Activated T-cell treated with anti-CD3 and anti-CD28 coated beads for 24 hours (primary cell): ENCODE measurements at places on chromosomes 6 and 20.

DNA sequence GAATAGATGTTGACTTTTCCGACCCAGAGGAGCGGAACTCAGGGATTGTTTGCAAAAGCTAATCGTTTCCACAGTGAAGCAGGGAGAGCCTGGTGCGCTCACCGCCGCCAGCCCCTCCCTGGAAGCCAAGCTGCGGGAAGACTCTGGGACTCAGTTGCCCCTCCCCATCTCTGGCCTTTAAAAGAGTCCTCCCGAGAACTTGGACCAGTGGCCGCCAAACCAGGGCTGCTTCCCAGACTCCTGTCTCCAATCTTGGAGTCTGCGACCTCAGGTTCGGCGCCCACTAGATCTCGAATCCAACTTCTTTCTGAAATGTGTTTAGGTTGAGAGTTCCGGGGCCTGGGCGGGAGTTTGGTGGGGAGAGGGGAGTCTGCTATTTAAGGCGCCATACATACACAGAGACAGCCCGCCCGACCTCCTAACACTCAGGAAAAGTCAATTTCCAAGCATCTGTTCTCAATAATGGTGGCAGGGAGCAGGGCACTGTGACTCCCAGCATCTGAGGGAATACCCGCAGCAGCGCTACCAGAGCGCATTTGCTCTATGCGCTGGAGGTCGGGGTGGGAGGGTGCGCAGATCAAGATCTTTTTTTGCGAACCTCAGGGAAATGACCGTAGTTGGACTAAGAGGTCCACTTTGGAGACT lies 800 bp upstream of the GRIK2 start:
- no peak for DNase-seq

GRCh38 chr6:135707426-135707825 lies 144.1 kb upstream of the PDE7B start:
- DNase-seq, result no peak

- no peak for DNase-seq
These were observed 23.5 kb downstream of the NOL7 start for GRCh38 chr6:13638626-13639025.

GRCh38 chr20:20499439-20499838 lies 131.5 kb downstream of the INSM1 start:
- no peak for DNase-seq

GRCh38 chr20:25544734-25545133 lies 40.6 kb downstream of the NINL start:
- no peak for DNase-seq

DNA sequence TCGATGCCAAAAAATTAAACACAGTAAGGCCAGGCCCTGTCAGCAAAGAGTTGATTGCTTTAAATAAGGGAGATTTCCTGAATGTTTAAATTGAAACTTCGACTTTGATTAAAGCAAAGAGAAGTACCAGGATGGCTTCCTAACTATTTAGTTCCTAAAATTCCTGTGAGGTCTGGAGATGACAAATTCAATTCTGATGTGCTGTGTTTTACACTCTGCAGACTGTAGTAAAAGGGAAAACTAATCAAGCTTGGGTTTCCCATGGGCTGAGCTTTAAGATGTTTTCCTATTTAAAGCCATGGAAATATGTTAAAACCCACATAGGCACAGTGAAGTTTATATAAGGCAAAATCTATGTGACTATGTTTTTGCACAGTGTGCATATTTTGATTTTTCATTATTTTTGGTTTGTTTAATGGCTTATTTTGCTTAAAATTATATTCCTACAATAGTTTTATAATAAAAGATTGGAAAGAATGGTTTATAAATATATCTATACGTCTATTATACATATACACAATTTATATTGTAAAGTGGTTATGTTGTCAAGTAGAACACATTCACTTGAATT lies 198.5 kb upstream of the EYA4 start:
- no peak for DNase-seq

DNA sequence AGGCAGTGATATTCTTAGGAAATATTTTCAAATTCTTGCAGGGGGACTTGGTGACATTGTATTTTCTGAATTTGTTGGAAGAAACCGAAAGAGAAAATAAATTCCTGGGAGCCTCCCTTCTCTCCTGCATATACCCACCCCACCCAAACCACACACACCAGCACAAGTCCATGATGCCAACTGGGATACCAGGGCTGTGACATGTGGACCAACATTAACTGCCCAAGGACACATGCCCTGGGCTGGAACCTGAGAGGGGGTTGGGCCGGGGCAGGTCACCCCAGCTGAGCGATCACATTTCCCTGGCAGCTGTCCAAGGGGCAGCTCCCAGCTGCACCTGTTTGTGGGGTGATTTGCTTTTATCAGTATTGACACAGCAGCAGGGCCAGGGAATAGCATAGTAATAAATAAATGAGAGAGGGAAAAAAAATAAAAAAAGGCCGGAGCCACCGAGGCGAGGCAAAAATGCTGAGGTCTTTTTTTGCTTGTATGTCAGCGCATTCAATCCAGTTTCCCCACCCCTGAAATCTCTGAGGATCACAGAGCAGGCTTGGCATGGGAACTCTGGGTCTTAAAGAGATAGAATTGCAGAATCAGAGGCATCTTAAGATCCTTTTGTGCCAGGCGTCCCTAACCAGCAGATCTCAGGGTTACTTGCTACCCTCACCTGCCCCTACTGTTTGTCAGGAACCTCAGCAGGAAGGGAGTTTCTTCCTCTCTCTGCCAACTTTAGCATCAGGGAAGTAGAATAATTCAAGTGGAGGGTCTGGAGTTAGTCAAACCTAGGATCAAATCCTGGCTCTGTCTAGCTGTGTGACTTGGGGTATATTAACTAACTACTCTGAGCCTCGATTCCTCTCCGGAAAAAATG lies 66.5 kb upstream of the PIM1 start:
- DNase-seq, result no peak

DNA sequence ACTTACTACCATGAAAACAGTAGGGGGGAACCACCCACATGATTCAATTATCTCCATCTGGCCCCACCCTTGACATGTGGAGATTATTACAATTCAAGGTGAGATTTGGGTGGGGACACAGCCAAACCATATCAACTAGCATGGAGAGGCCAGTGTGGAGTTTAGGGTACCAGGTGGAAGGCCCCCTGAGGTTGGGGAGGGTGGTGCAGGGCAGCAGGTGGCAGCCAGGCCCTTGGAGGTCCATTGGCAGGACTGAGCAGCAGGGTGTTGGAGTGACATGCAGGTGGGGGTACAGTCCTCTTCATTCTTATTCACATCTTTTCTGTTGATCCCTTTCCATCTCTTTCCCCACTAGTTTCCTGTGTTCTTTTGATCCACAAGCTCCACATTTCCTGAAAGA lies 42.9 kb downstream of the PHACTR3 start:
- no peak for DNase-seq

DNA sequence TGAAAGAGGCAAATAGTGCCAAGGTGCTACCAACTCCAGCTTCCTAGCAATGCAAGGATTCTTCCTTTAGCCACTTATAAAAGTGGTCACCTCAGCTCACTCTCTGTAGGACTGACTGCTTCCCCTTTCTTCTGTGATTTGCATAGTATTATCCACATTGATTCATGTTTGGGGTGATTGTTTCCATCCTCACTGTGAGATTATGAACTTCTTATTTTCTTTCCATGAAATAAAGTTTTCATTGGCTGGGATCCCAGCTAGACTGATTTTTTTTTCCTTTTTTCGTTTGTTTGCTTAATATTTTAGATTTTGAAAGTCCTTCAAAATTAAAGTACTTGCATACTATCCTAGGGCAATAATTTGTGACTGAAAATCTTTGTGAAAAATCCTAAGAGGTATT lies 50.5 kb downstream of the EYA4 start:
- no peak for DNase-seq

GRCh38 chr6:90131614-90132423 lies 164.8 kb downstream of the BACH2 start:
- DNase-seq, result no peak

GRCh38 chr20:22977047-22977785 lies 57.9 kb upstream of the SSTR4 start:
- DNase-seq, result no peak

- DNase-seq, result no peak
These were observed 235.9 kb upstream of the SUPT3H start for GRCh38 chr6:45613656-45614055.

DNA sequence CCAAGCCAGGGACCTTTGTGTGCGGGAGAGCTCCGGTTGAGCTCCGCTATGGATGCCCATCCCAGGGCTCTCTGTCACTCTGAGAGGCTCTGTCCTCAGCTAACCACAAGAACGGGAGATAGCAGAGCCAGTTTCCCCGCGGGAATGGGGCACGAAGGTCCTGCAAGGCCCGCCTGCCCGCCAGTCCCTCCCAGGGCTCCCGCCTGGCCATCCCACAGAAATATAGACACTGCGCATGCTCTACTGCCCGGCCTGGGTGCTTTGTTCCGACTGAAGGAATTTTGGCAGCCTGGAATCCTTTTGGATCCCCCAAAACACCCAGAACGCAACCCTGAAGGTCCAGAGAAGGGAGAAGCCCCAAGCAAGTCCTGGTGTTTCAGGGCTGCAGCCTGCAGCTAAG lies 8.6 kb upstream of the DEFB110 start:
- DNase-seq, result no peak

GRCh38 chr20:64080813-64081623 lies 1.1 kb downstream of the OPRL1 start:
- DNase-seq, result no peak

DNA sequence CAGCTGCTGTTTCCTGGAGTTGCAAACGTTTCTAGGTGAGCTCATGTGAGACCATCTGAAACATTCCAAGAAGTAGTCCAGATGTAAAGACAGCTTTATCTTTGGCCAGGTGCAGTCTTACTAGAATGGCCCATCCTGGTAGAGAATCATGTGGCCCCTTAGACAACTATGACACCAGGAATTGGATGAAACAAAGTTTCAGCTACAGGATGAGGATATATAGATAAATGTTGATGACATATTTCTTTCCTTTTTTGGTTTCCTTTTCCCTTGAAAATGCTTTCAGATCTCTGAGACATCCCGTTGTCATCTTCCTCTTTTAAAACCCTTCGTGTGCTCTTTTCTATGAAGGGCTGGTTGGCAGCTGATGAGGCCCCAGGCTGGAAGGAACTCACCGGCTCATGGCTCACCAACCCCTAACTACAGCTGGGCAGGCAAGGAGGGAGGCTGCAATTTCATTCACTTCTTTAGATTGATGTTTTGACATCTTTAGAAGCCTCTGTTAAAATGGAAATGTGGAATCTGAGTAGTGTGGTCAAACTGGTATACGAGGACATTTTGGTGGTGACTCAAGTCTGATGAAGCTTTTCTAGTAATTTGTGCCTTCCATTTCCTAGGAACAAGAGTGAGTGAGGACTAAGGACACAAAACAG lies 167.9 kb upstream of the TNFAIP3 start:
- no peak for DNase-seq

GRCh38 chr20:43963233-43963632 lies 48.6 kb downstream of the TOX2 start:
- DNase-seq, result no peak

- DNase-seq, result no peak
These were observed 152.0 kb downstream of the TSHZ2 start for GRCh38 chr20:53124075-53124551.

DNA sequence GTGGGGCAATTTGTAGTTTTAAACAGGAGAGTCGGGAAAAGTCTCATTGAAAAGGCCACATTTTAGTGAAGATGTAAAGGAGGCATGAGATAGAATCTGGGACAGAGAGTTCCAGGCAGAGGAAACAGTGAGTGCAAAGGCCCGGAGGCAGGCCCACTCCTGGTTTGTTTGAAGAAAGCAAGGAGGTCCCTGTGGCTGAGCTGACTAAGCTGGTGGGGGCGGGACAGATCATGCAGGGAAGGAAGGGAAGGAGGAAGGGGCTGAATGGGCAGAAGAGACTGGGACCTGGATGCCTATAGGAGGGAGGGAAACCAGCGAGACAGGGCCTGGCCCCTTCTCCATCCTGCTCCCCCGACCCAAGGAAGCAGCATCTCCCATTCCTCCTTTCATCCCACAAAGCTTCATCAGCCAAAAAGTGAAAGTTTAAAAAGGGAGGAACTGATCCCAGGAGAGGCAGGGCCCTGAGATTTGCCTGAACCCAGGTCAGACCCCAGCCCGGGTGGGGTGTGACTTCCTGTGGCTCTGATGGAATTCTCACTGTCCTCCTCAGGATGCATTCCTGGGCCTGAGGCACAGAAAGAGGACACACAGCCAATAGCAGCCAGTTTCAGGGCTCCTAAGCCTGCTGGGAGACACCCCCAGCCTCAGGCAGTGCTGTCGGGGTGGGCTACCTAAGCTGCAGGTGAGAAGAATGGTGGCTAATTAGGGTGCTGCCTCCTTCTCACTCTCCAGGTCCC lies 54.2 kb upstream of the SIRPA start:
- no peak for DNase-seq

- DNase-seq, result no peak
These were observed 131.9 kb upstream of the BTN3A2 start for GRCh38 chr6:26232940-26233648.

GRCh38 chr6:125816828-125817280 lies 26.1 kb downstream of the NCOA7 start:
- DNase-seq, result no peak

DNA sequence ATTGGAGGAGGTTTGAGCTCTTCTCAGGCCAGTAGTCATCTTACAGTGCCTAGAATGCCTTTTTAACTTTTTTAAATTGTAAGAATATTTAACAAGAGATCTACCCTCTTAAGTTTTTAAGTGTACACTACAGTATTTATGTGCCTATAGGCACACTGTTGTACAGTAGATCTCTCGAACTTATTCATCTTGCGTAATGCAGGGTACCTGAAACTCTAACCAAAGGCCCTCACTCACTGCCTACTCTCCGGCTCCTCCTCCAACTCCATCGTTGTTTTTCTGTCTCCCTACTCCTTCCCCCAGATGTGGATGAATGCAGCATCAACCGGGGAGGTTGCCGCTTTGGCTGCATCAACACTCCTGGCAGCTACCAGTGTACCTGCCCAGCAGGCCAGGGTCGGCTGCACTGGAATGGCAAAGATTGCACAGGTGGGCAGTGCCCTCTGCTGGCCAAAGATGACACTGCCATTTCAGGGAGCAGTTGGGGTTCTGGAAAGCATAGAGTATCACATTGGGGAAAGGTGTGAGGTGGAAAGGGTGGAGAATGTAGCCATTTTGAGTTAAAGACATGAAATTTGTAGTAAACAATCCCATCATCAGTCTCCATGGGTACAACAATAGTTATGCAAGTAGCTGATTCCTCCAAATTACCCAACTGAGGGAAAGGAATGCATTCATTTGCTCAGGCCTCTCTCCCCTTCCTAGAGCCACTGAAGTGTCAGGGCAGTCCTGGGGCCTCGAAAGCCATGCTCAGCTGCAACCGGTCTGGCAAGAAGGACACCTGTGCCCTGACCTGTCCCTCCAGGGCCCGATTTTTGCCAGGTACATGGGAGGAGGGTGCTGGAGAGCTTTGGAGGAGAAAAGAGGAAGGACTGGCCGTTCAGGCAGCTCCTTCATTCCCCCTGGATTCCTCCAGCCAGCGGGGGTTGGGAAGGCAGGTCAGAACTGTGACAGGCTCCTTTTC lies 18.4 kb upstream of the ZNF76 start:
- DNase-seq, result peak; percentile 64
